ENCODE measurements at places on chromosomes 1 and 21. TPM values are rescaled to one million over a fixed set of nuclear protein-coding genes. Genes with fewer than 3 reads are reported as not detected.

DNA sequence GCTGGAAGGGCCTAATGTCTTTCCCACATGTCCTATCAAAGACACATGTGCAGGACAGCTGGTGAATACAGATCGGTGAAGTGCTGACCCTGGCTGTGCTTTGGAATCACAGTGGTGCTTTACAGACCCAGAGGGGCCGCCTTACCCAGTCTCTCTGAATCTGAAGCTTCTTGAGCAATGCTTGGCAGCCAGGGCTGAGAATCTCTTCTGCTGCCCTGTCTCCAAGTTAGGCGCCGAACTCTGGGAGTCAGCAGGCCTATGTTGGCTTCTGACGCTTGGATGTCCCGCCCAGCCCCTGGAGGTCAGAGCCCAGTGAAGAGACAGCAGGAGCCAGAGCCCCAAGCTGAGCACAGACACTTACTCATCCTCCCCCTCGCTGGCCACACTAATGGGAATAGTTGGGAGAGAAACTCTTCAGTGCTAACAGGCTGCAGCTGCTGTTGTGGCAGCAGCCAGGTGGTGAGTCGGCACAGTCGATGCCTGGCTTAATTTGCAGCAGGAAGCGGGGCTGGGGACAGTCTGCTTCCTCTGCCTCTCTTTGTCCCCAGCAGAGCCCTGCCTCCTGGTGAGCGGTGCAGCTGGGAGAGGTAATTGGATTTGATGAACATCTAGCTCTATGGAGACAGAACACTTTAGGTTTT lies 68.1 kb downstream of the URB2 start:
- no peak for DNase-seq

GRCh38 chr1:90964444-90965035 lies 57.3 kb downstream of the ZNF644 start:
- no peak for DNase-seq

Gene TMPRSS3
- not detected for total RNA-seq

Gene ACTL8
- total RNA-seq, result not detected

Measured in pulmonary artery endothelial cell (primary cell).